ENCODE measurements at places on chromosomes 6 and 20. TPM values are rescaled to one million over a fixed set of nuclear protein-coding genes. Genes with fewer than 3 reads are reported as not detected.
A peak's percentile ranks its signal among the peaks of the same experiment; 100 is the strongest.

DNA sequence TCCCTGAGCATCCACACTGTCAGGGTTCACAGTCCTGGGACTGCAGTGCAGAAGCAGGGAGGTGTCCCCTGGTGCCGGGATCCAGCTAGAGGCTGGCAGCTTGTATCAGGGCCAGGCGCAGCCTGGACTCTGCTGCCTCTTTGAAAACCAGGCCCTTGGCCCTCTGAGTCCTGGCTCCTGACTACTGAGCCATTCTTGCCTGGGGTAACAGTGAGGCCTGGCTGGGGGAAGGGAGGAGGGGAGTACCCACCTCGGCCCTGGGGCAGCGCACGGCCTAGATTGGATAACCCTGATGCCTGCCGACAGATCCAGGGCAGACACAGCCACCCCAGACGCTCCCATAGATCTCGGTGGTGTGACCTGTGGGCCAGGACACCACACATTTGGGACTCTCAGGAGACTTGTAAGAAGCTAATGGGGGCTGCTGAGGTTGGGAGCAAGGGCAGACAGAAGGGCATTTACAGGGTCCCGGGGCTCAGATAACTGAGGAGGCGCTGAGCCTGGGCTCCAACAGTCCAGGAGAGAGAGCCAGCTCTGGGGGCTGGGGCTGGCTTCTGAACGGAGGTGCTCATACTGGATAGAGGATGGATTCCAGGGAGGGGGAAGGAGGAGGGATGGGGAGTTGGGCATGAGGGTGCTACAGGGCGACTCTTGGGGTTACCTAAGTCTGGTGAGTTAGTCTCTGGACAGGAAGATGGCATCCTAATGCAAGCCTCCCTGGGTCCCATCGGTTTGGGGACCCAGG, 30.5 kb downstream of the SPDEF start:
- H3K4me1 ChIP-seq: no peaks in the 10 kb centered on the region
- H3K36me3 ChIP-seq: no peaks in the 10 kb centered on the region
- no peak for DNase-seq
- no peak overlapping the region for H3K27ac ChIP-seq
- H3K27me3 ChIP-seq: no peaks in the 10 kb centered on the region

GRCh38 chr6:76703285-76703684, 630.8 kb upstream of the IMPG1 start:
- H3K27ac ChIP-seq: no peak overlapping the region
- H3K4me3 ChIP-seq: no peak overlapping the region
- H3K36me3 ChIP-seq: no peaks in the 10 kb centered on the region
- no peaks in the 10 kb centered on the region for H3K27me3 ChIP-seq
- peaks cover 15% of the 10 kb centered on the region for H3K4me1 ChIP-seq
- DNase-seq: no peak

The MRPS18A gene
- total RNA-seq: 79.5 TPM

The NKAIN2 gene
- total RNA-seq: 4.9 TPM

DNA sequence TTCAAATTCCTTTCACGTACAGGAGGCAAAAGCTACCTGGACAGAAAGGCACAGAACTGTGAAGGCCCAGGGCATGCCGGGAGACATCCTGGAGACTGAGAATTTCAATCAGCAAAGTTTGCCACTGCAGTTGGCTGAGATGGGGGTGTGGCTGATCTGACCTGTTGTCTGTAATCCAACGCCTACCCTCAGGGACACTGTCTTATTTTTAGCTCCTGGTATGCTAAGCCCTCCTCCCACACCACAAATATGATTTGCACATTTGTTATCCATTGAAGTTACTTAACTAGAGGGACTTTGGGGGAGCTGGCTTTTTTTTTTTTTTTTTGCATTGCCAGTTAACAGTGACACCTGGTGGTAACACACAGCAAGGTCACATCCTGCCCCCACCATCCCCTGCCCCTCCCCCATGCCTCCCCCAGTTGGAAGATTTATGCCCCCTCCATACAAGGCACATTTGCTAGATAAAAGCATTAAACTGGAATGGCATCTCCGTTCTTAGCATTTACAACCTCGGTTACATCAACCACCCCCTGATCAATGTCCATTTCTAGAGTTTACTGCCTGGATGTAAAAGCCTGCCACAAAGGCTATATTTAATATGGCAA, 40.4 kb downstream of the TTI1 start:
- peaks cover 66% of the 10 kb centered on the region for H3K4me1 ChIP-seq
- H3K27me3 ChIP-seq: no peaks in the 10 kb centered on the region
- DNase-seq: peak; percentile 86
- peak overlapping the region; percentile 83 for H3K27ac ChIP-seq

- no peak overlapping the region for H3K4me3 ChIP-seq
- DNase-seq: no peak
- H3K36me3 ChIP-seq: peaks cover 68% of the 10 kb centered on the region
- no peak overlapping the region for H3K27ac ChIP-seq
Measured at GRCh38 chr20:45959126-45959525, 12.9 kb downstream of the ZNF335 start.

The PHACTR1 gene
- total RNA-seq: not detected

- peaks cover 5% of the 10 kb centered on the region for H3K4me1 ChIP-seq
- no peaks in the 10 kb centered on the region for H3K27me3 ChIP-seq
- no peaks in the 10 kb centered on the region for H3K36me3 ChIP-seq
- no peak overlapping the region for H3K27ac ChIP-seq
- no peak for DNase-seq
Measured at GRCh38 chr20:25552977-25553376, 32.4 kb downstream of the NINL start.

The PRPH2 gene
- not detected for total RNA-seq

The EYA2 gene
- total RNA-seq: not detected

The KCNQ2 gene
- not detected for total RNA-seq

GRCh38 chr6:127186889-127187288, 68.4 kb downstream of the RSPO3 start:
- peak; percentile 53 for DNase-seq
- H3K4me3 ChIP-seq: no peak overlapping the region
- peaks cover 2% of the 10 kb centered on the region for H3K36me3 ChIP-seq
- no peaks in the 10 kb centered on the region for H3K4me1 ChIP-seq
- peaks cover 55% of the 10 kb centered on the region for H3K27me3 ChIP-seq

GRCh38 chr6:108914235-108915022, 66.2 kb downstream of the ARMC2 start:
- DNase-seq: peak; percentile 29
- no peaks in the 10 kb centered on the region for H3K27me3 ChIP-seq
- no peak overlapping the region for H3K4me3 ChIP-seq
- no peaks in the 10 kb centered on the region for H3K4me1 ChIP-seq

The ENPP5 gene
- total RNA-seq: not detected

The MYMX gene
- total RNA-seq: not detected

DNA sequence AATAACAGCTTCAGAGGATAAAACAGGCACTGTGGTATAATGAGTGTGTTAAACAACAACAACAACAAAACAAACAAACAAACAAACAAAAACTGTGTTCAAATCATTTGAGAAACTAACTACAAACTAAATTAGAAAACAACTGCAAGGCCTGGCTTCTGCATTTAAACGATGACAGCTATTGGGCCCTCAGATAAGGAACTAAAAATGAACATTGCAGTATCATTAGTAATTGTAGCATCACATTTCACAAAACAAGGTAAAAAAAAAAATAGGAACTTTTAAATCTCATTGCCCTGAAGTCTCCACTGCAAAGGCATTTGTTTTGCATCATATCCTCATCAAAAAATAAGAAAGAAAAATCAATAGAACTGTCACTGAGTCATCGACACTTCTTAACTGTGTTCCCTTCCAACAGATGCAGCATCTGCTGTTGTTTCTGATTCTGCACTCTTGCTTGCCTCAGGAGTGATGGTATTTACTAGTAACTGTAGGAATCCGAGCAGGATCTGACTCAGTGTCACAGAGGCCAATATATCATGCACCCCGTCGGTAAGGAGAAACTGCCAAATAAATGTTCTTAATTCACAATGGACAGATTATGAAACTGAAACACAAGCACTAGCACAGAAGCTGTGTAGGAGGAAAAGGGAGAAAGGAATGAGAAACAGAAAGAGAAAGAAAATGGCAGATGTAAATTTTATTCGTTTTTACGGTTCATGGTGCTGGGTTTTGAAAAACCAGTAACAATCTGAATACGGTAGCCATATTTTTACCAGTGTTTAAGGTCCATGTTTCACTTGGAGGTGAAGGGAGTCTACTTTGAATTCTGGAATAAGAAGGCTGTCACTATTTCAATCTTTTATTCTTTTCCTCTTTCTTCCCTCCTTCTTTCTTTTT, 365.7 kb upstream of the EPHA7 start:
- no peak for DNase-seq
- H3K4me1 ChIP-seq: peaks cover 6% of the 10 kb centered on the region
- no peak overlapping the region for H3K27ac ChIP-seq
- H3K4me3 ChIP-seq: peak overlapping the region; percentile 47

DNA sequence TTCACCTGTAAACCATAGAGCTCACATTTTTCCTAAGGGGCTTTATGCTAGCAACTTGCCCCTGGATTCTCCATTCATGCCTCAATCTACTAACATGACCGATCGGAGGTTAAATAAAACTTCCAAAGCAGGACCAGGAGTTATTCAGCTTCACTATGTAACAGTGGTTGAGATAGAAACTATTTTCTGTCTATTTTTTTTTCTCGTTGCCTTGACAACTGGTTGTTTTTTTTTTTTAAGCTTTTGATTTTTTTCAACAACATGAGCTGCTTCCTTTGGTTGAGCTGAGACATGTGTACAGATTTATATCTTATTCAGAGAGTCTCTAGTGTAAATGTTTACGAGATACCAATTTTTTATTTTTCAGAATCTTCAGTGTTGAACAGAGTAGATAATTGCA, 85.7 kb downstream of the SHLD1 start:
- no peak for DNase-seq
- peak overlapping the region; percentile 81 for H3K27ac ChIP-seq
- H3K4me1 ChIP-seq: peaks cover 15% of the 10 kb centered on the region
- H3K36me3 ChIP-seq: no peaks in the 10 kb centered on the region
- no peak overlapping the region for H3K4me3 ChIP-seq

Data from MCF 10A (cell line).